ENCODE measurements at places on chromosomes 3 and 15. TPM values are rescaled to one million over a fixed set of nuclear protein-coding genes. Genes with fewer than 3 reads are reported as not detected.

Gene GHSR
- total RNA-seq: not detected

Gene IMPG2
- total RNA-seq: 0.23 TPM

Gene SLC22A13
- 0.94 TPM for total RNA-seq

Gene TRH
- not detected for total RNA-seq

Gene ZBED2
- total RNA-seq: 0.08 TPM

Gene OR5K1
- not detected for total RNA-seq

Gene IGSF10
- total RNA-seq: 0.15 TPM

Gene TRIP4
- total RNA-seq: 4.9 TPM

Gene SAMMSON
- not detected for total RNA-seq

All from smooth muscle cell of the coronary artery (primary cell).